ENCODE measurements at places on chromosomes 3 and 15.
A peak's percentile ranks its signal among the peaks of the same experiment; 100 is the strongest.

DNA sequence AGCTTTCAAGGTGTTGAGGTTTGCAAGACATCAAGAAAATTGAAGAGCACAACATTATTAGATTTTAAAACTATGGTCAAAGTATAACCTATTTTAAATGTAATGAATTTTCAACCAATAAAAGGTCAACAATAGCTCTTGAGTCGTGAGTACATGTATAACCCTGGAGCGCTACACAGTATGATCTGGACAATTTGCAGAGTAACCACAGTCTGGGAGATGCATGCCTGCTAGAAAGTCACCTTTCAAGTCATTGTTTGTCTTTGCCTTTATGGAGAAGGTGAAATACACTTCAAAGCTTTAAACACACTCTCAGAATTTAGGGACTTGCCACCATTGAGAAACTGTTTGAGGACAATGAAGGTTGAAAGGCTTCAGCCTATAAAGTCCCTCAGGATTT, 112.6 kb upstream of the ALCAM start:
- no peak for DNase-seq

GRCh38 chr3:155024006-155024638, 56.0 kb upstream of the MME start:
- DNase-seq: peak; percentile 19

DNA sequence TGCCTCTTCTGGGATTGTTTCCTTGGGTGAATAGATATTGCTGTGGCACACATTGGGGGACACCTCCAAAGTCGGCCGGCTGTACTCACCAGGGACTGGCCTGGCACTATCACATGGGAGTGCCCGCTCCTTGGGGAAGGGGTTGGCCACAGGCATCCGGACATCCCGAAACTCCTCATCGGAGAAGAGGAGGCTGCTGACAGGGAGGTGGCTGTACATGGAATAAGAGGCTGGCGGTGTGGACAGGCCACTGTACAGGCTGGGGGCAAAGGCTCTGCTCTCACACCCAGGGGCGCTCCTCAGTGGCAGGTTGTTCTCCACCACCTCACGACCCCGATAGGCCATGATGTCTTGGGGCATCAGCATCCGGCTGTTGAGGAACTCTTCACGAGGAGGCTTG, 15.7 kb downstream of the BCL6 start:
- no peak for DNase-seq

- DNase-seq: no peak
Observed at GRCh38 chr15:64665179-64665578, 110.2 kb downstream of the RBPMS2 start.

- DNase-seq: no peak
Observed at GRCh38 chr3:160099834-160100233, 111.2 kb downstream of the IL12A start.

DNA sequence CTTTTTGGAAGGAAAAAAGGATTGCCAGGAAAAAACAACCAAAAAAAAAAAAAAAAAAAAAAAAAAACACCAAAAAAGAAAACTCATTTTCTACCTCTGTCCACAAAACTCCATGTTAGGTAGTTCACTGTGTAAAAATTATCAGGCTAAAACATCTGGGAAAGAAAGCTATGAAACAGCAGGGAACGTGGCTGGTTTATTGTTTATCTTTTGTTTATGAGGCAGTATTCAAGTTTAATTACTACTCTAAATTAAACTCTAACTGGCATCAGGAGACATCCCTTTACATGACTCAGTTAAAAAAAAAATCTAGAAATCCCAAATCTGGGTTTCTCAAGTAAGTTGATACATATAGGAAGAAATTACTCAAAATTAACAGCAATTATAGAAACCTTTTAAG, 21.8 kb downstream of the MEIS2 start:
- no peak for DNase-seq

DNA sequence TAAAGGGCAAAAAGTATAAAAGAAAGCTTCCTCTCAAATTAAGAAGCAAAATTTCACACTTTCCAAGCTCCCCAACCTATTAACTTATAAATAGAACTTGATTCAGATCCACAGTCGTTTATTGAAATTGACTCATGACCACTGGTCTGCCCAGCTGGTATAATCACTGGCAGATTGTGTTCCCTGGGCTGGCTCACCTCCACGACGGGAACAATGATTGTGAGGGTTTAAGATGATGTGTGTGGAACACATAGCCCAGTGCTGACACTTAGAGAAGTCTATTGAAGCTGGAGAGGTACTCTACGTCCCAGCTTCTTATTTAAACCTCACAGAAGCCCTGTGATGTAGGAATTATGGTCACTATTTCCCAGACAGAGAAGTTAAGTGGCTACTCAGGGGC, 90.4 kb downstream of the MB21D2 start:
- no peak for DNase-seq

DNA sequence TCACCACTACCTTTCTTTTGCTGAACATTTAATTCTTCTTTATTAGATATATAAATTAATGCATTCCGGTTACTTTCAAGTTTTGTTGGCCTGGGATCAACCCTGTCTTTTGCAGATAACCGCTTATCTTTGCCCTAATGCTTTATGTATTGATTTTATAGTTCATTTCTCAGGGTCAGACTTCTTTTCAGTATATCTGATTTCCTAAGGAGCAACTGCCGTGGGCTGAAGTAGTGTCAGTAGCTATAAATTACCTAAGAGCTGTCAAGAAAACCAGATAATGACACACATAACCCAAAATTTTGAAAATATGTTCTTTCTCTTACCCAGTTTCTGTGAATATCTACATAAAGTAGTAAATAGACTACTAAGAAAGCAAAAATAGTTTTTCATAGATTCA, 38.0 kb downstream of the COL6A5 start:
- no peak for DNase-seq

GRCh38 chr3:73004316-73004715, 7.7 kb downstream of the PPP4R2 start:
- no peak for DNase-seq

DNA sequence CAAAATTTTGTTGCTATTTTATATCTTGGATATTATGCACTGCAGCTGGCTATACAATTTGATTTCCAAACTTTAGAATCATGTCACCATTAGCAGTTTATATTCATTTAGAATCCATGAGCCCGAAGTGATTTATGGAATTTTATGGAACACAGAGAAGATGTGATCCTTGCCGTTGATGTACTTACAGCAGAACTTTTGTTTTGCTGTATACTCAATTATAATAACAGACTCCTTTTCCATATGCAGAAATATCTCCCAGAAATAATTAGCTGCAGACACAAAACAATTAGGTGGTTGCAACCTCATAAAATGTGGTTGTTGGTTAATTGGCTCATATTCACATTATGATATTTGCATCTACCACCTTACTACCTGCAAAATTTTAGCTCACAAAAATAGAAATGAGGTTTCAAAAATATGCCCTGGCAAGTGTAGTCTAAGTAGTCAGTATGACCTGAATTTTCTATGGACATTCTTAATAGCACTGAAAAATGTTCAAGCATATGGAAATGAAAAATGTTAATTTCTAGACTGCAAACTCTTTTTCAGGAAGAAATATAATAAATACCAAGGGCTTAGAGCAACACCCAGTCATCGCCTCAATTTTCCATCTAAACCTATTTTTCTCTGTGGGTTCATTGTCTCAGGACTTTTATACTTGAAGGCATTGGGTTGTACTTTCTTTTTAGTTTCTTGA, 997.6 kb downstream of the MCTP2 start:
- DNase-seq: no peak

DNA sequence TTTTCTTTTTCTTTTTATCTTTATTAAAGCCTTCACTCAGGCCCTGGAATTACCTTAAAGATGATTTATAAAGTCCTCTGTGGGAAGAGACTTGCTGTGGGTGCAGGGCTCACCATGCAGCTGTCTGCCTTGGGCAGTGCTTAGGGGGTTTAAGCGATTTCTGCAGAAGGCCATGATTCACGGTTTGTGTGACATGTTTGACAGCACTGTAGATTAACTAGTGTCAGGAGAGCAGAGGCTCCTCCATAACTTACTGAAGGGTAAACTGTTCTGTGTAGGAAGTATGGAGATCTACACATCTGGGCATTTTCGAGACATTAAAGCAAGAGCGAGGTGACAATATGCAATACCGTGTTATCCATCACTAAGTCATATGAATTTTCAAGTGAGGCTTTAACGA, 137.7 kb downstream of the LRIG1 start:
- no peak for DNase-seq

- DNase-seq: no peak
Observed at GRCh38 chr15:80405970-80406369, 1.8 kb downstream of the ARNT2 start.
